ENCODE measurements at places on chromosomes 3 and 15.

DNA sequence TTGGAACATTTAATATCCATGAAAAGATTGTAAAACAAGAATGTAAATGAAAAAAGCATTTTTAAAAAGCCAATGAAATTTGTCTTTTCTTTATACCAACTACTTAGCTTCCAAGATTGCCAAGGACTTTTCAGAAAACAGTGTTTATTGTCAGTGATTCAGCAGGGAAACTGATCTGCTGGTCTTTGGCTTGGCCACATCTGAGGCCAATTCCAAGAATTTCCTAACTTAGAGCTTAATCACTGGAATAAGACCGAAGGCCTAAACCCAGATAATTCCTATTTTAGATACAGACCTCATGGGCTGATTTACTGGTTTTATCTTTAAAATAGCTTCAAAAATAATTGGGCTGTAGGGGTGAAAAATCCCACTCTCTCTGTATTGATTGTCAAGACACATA, 260.5 kb upstream of the RORA start:
- no peak for DNase-seq

- peak; percentile 64 for DNase-seq
Measured at GRCh38 chr3:46662771-46663551, 30.5 kb downstream of the ALS2CL start.

DNA sequence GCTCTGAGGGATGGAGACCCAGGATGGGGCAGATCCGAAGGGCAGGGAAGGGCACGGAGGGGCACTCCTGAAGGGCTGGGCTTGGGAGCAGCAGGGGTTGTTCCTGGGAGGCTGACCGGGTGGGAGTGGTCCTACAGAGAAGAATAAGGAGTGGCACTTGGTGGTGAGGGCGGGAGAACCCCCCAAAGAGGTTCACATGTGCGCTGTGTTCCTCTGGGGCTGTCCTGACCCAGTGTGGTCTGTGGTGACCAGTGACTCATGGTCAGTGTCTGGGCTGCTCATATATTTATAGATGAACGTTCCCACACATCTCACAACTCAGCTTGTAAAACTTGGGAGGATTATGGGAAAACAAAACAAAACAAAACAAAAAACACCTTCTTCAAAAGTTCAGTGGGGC, 10.0 kb downstream of the TRPM1 start:
- DNase-seq = no peak

DNA sequence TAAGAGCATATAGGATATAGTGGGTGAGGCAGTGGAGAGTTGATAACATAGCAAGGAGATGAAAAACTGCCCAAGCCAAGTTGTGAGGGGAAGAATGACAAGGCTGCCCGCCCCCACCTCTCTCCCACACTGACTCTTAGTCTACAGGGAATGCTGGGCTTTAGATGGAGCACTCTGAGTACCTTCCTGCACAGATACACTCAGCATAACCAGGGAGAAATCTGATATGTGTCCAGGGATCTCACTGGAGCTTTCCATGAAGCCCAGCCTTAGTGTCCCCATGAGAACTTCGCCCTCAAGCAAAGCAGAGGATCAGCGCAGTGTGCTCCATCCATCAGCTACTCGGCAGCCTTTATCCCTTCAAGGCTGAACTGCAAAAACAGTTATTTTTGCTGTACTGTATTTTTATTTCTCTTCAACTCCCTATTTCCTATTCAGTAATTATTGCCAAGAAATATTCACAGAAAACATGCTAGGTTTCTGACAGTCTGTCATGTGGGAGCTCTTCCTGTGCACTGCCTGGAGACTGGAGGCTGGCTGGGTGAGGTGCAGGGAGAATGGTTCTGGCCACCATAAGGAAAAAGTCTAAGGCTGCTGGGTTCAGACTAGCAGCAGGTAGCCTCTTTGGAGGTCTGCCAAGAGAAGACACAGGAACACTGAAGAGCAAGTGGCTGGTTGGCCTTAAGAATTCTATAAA, 475.2 kb upstream of the PPP2R3A start:
- no peak for DNase-seq

GRCh38 chr3:195337747-195338146, 66.8 kb upstream of the XXYLT1 start:
- DNase-seq = no peak

DNA sequence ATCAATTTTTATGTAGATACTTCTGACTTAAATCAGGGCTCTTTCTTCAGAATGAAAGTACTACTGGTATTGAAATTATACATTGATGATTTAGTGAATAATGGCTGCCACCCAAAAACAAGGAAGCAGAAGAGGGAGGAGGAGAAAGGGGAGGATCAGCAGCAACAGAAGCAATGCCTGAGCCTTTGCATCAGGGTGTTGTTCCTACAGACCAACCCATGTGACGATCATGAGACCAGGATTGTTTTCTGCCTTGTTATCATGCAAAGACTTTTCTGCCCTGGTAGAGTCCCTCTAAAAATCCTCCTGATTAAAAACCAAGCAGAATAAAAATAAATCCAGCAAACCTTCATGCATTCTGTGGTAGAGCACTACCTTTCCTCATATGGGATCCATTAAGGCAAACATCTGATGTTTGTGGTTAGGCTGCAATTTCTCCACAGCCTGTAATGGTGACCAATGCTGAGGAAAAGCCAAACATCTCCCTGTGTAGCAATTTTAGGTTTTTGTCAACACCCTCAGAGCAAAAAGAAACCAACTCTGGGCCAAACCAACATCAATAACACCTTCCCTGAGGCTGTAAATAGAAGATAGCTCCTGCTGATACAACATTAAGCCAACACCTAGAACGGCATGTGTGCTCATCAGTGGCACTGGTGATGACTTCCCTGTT, 191.7 kb downstream of the ATP8B4 start:
- no peak for DNase-seq

- DNase-seq = no peak
Measured at GRCh38 chr3:122533931-122534334, 19.2 kb upstream of the KPNA1 start.
